Posterior vena cava (tissue), 2 donors: ENCODE measurements at places on chromosomes 4 and X.

DNA sequence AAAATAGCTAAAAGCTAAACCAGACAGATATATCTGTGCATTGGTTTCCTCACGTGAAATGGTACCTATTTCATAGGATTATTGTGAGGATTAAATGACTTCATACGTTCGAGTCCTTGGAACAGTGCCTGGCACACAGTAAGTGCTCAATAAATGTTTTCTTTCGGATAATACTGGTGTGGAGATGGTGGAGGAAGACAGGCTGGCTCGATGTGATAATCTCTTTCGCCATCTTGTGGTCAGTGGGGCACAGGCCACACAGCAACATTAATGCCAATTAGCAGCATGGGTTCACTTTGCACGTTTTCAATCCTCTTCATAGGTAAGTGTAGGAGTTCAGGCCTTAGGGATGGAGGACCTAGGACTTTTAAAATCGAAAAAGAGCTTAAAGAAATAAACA is 9.3 kb downstream of the PAGE4 start:
- DNase-seq = no peak

DNA sequence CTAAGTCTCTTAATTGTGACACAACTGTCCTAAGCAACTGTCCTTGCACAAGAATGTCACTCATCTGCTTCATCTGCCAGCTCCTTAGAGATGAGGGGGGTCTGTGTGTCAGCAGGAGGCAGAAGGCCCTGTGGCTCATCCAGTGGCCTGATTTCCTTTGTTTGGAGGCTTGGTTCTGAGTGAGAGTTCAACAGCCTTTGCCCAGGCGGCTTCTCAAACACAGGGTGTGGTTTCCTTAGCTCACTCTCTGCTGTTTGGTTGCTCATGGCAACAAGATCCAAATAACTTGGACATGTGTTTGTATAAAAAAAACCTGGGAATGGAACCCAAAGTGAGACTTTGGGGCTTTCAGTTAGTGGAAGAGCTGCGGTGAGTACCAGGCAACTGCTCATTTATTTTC is 46.6 kb downstream of the MAP7D3 start:
- DNase-seq = no peak

GRCh38 chr4:177194906-177195305 is 114.8 kb upstream of the NEIL3 start:
- no peak for DNase-seq

GRCh38 chr4:182150645-182151044 is 92.6 kb upstream of the TENM3 start:
- DNase-seq = no peak

- DNase-seq = no peak
These were observed 111.5 kb downstream of the LARP7 start for GRCh38 chr4:112748352-112748878.

DNA sequence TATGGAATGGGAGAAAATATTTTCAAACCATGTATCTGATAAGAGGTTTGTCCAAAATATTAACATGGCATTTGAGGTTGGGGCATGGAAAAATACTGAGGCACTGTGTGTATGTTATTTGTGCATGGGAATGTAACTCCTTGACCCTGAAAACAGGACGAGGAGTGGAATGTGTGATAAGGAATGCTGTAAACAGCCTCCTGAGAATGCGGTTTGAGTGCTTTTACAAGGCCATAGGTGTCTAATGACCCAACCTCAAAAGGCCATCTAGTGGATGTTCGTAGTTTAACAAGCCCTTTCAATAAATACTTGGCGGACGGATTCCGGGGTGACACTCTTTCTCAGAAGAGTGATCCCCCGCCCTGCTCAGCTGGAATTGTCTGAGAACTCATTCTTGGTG is 162.9 kb upstream of the USP9X start:
- no peak for DNase-seq

DNA sequence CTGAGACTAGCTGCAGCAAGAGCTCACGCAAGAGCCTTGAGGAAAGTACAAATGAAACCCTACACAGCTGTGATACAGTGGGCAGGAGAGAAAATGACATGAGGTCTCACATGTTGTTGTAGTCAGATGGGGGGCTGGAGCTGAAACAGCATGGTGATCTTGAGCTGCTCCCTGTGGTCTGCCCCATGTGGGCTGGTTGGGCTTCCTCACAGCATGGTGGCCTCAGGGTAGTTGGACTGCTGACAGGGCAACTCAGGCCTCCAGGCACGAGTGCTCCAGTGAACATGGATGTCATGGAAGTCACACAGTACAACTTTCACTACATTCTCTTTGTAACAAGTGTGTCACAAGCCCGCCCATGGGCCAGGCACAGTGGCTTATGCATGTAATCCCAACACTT is 3.4 kb upstream of the MAN2B2 start:
- DNase-seq = no peak

- no peak for DNase-seq
These were observed 22.6 kb upstream of the PHF8 start for GRCh38 chrX:54066841-54067240.

DNA sequence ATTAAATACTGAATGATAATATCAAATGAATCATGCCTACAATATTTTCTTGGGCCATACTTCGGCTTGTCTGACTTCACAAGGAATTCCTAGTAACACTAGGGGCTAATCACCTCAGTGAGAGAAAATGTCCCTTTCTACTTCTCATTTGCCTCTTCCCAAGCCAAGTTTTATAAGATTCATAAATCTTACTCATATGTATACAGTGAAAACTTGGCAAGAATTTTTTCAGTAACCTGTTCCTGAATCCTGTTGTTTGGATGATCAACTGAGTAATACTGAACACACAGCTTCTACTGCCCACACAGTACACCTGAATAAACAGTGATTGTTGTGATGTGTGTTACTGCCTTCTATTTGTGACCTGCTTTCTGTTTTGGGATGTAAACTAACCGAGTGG is 16.5 kb downstream of the TMPRSS11E start:
- DNase-seq = no peak

GRCh38 chrX:74179071-74179470 is 124.9 kb upstream of the ZCCHC13 start:
- DNase-seq = no peak

- DNase-seq = no peak
These were observed 553.3 kb upstream of the MAGEB2 start for GRCh38 chrX:29662101-29662500.

DNA sequence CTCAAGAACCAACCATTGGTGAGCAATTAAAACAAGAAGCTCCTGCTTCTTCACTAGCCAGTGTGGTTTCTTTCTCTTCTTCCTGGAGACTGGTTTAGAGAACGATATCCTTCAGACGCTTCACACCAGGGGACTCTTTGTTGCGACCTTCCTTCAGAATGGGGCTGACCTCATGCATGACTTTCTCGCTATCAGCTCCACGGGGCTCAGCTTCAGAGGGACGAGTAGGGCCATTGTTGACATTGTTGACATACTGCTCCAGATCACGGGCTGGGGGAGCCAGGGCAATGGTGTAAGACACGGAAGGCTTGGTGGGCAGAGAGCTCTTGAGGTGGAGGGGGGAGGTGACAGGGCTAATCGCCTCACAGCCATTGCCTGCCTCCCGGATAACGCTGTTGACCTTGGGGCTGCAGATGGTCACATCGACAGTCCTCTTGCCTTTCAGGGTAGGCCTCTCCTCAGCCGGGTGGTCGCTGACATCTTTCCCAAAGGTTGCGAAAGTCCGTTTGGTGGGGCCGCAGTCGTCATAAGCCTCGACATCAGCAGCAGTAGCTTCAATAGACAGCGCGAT is 113.8 kb downstream of the PCDH19 start:
- DNase-seq = peak; percentile 74

GRCh38 chrX:154426916-154427770 is 1.3 kb upstream of the ATP6AP1 start:
- DNase-seq = no peak

- no peak for DNase-seq
These were observed 34.7 kb upstream of the ENPP6 start for GRCh38 chr4:184252136-184253071.

GRCh38 chr4:188194421-188194820 is 55.2 kb downstream of the TRIML1 start:
- DNase-seq = no peak

DNA sequence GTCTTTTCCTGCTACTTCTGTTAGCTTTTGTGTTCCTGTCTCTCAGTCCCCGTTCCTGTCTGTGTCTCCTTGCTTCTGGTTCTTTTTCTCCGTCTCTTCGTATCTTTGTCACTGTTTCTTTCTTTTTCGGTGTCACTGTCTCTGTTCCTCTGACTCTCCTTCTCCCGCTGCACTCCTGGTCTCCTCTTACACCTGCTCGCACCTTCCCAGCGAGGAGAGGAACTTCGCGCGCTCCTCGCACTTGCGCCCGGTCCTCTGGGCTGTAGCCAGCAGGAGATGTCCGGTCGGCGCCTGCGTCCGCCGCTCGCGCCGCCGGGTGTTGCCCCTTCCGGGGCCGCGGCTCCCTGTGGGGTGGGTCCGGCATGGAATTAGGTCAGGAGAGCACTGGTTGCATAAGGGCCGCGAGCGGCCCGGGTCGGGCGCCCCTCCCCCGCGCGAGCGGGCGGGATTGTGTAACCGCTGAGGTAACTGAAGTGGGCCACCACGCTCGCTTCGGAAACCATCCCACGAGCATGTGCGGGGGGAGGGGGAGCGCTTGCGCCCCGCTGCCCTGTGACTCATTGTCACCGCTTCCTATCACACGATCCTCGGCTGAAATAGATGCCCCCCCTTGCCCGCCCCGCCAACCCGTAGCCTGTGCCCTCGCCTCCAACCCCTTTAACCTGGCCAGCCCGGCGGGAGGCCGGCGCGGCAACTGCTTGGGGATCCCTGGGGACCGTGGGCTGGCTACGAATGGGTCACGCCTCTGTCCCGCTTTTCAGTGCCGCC is 1.6 kb downstream of the LONRF3 start:
- peak; percentile 94 for DNase-seq

- DNase-seq = no peak
These were observed 74.7 kb upstream of the SMAD1 start for GRCh38 chr4:145406970-145407369.

GRCh38 chr4:56973336-56973735 is 4.1 kb downstream of the NOA1 start:
- no peak for DNase-seq

- no peak for DNase-seq
These were observed 27.0 kb downstream of the GPM6A start for GRCh38 chr4:175784986-175785525.

DNA sequence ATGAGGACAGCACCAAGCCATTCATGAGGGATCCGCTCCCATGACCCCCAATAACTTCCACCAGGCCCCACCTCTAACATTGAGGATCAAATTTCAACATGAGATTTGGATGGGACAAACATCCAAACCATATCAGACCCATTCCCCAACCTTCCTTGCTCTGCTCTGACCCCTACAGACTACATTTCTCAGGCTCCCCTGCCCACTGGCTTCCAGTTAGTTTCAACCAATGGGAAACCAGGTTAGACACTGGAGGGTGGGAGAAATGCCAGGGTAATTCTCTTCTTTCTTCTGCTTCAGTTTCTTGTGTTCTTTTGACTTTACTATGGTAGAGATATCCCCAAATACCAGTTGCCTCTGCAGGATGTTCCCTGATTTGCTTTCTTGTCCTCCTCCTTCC is 125.7 kb downstream of the CLCN4 start:
- no peak for DNase-seq

- DNase-seq = no peak
These were observed 55.3 kb downstream of the JADE3 start for GRCh38 chrX:46967547-46967946.

GRCh38 chrX:80578517-80579105 is 158.4 kb downstream of the TENT5D start:
- no peak for DNase-seq

DNA sequence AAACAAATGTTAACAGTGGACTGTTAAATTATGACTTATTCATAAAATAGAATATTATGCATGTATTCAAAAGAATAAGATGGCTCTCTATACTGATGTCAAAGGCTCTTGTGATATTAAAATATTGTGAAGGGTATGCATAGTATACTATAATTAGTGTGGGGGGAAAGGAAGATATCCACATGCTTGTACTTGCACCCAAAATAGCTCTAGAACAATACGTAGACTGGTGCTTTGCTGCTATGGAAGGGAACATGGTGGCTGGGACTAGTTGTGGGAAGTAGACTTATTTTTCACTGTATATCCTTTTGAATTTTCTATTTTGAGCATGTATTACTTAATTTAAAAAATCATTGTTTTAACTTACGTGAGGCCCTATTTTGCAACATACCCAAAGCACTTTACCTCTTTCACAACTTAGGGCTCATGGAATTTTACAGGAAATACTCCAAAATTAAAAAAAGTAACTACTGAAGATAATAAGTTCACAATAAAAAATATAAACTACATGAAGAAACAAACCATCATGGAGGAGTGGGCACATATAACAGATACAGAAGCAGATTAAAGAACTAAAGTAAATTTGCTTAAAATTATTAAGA is 7.9 kb downstream of the PGRMC2 start:
- DNase-seq = no peak

- no peak for DNase-seq
These were observed 222.1 kb upstream of the RPL34 start for GRCh38 chr4:108398316-108398715.

DNA sequence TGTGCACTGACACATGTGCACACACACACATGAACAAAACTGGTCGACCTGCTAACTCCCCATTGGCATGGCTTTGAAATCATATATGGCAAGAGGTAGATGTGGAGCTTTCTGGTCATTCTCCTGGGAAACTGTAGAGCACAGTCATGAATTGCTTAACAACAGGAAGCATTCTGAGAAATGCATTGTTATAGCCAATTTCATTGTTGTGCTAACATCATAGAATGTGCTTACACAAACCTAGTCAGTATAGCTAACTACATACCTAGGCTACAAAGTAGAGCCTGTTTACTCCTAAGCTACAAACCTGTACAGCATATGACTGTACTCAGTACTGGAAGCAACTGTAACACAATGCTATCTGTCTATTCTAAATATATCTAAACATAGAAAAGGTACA is 134.2 kb upstream of the SH3RF1 start:
- DNase-seq = no peak

- peak; percentile 85 for DNase-seq
These were observed 76.9 kb upstream of the SCOC start for GRCh38 chr4:140296335-140297220.

DNA sequence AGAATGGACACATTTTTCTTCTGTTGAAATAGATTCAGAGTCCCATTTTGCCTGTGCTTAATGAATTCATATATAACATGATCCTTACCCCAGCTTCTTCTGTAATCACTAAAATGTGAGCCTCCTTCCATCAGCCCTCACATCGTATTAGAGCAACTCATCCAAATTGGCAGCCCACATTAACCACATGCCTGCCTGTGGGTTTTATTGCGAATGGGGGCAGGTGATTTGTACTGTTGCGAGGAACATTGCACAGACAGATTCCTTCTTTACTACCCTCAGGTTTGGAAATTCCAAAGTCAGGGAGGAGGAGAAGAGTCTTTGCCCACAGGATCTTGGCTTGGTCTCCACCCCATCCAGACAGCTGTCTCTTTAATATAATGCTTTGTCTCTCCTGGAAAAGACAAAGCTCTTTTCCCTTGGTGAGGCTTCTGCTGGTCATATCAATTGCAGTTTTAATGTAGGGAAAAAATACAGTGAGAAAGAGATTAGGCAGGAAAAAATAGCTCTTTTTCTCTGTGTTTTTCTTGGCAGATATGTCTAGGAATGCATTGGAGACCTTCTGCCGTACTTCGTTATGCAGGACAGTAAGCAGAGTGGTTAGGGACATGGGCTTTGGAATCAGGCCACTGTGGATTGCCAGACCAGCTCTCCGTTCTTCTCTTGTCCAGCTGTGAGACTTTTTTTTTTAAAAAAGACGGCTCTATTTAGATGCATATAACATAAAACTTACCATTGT is 371.2 kb downstream of the AFF2 start:
- DNase-seq = no peak
